ENCODE measurements at places on chromosomes 2 and 18.
A peak's percentile ranks its signal among the peaks of the same experiment; 100 is the strongest.

GRCh38 chr2:41602341-41602740, 445.5 kb upstream of the PKDCC start:
- no peak for DNase-seq

DNA sequence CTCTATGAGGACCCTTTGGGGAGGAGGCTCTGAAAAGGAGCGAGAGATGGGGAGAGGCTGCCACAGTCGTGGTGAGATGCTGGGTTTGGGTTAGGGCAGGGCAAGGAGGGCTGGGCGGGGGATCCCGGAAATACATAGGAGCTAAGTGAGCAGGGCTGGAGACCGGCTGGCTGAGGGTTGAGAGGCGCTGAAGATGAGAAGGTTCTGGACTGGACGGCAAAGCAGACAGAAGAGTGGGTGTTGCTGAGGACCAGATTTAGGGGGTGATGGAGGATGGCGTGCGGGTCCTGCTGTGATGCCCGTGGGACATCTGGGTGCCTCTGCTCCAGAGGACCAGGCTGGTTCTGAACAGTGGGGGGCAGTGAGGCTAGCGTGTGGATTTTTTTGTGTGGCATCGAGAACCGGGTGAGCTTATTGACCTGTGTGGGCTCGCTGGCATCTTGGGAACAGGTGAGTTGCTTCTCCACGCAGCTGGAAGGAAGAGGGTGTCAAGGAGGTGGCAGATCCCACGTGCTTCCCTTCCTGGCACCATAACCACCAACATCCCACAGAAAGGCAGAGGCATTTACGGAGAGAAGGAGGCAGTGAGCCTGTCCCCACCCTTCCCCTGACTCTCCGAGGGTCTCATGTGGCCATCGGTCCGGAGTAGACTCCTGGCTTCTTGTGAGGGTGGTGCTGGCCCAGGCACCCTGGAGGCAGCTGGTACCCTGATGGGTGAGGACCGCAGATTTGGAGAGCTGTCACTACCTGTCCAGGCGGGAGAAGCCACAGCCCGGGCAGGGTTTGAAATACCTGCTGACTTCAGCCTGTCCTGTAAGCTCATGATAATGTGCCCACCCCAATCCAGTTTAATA, 70.3 kb downstream of the ASB1 start:
- DNase-seq: no peak

DNA sequence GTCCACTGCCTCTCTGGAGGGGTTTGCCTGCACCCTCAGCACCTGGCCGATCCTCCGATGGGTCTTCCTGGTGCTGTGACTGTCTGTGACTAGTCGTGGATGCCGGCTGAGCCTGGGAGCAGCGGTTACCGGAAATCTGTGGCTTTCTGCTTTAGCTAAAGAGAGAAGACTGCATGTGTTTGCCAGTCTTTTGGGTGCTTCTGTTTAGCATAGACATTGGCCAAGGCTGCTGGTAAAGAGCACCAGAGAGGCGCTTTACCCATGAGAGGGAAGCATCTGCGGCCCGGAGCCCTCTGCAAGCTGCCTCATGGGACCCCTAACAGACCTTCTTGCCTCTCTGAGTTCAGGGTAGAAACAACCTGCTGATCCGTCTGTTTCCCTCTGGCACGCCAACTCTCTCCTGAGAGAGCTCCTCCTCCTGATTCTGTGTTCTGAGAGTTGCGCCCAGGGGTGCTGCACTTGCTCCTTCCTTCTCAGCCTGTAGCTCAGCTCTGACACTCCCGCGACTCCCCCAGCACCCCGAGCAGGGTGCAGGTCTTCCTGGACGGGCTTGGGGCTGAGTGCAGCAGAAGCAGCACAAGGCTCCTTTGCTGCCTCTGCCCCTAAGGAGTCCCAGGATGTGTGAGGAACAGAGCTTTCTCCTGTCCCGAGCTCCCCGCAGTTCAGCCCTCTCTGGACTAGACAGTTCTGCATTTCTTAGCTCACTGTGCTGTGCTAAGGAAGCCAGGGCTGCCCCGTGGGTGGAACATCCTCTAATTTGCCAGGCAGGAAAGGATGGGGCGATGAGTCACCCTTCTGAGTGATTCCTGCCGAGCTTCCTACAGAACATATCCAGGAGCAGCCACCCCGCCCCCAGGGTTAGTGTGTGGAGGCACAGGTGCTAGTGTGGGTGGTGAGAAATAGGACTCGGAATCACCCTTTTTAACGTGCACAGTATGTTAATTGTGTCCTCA, 203.2 kb downstream of the SH3RF3 start:
- DNase-seq: no peak

- no peak for DNase-seq
These were observed 8.9 kb upstream of the TNS1 start for GRCh38 chr2:218011653-218012040.

GRCh38 chr2:217933617-217933993, 69.2 kb downstream of the TNS1 start:
- no peak for DNase-seq

GRCh38 chr18:62732617-62733016, 17.3 kb downstream of the PHLPP1 start:
- DNase-seq: no peak

- DNase-seq: no peak
These were observed 453.5 kb upstream of the SMIM21 start for GRCh38 chr18:75880925-75881504.

GRCh38 chr2:131046918-131047652, 46.2 kb downstream of the FAM168B start:
- DNase-seq: no peak

GRCh38 chr2:138421971-138422335, 79.6 kb upstream of the SPOPL start:
- DNase-seq: no peak

GRCh38 chr2:219352448-219353023, 20.0 kb upstream of the RESP18 start:
- peak; percentile 54 for DNase-seq

DNA sequence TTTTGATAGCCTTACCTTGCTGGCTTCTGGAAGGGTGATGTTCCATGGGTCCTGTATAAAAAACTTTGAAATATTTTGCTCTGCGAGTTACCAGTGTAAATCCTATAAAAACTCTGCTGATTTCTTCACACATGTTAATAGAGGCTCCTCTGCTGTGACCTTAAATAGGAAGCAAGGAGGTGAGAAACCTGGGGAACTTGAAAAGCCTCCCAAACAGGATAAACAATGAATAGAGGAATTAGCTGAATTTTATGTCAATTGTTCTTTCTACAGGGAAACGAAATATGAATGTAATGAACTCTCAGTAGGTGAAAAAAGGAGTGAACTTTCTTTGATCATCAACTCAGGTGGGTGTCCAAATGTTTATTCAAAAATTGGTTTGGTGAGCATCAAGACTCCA, 10.8 kb upstream of the CCL20 start:
- DNase-seq: no peak

DNA sequence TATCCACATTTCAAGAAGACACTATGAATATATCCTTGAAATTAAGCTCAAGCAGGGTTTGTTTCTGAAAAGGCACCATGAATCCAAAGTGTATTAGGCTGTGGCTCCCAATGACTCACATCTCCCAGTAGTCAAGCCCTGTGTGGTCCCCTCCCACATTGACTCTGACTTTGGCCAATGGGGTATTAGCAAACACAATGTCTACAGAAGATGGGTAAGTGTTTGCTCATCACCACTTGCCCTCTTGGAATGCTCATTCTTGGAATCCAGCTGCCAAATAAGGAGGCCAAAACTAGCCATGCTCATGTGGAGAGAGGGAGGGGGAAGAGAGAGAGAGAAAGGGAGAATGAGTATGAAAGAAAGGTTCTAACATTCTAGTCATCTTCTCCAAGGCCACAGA, 490.0 kb downstream of the TXNL1 start:
- DNase-seq: no peak

DNA sequence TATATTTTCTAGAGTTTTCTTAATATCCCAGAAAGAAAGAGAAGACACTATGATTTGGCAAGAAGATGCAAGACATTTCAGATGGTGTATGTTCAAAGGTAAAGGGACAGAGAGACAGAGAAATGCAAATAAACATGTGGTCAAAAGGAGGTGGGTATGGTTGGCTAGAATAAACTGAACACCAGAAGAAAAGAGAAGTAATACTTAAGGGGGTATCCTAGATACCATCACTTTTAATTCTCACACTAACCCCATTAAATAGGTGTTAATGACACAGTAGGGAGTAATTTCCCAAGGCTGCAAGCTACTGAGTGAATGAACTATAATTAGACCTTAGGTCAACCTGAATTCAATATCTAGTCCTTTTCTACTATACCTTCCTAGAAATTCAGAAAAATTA, 111.2 kb upstream of the CD226 start:
- DNase-seq: no peak

- no peak for DNase-seq
These were observed 50.9 kb upstream of the BIN1 start for GRCh38 chr2:127157651-127158485.

GRCh38 chr2:136232456-136233172, 114.7 kb upstream of the CXCR4 start:
- DNase-seq: no peak

- no peak for DNase-seq
These were observed 141.4 kb upstream of the SERTAD2 start for GRCh38 chr2:64795024-64795592.

- no peak for DNase-seq
These were observed 150.6 kb upstream of the GALNT5 start for GRCh38 chr2:157106950-157107349.

DNA sequence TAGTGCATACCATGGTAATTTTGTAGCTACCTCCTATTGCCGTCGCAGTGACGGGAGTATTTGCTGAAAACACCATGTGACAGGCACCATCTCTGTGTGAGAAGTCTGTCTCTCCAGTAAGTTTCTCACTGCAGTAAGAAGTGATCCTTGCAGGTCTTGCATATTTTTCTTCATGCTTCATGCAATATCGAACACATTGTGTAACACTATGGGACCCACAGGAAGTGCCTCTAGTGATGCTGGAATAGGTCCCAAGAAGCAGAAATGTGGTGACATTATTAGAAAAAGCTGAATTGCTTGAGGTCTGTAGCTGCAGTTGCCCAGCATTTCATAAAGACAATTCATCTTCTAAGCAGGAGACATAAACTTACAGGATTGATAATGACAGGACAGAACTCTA, 167.6 kb downstream of the DCDC2C start:
- no peak for DNase-seq

- DNase-seq: no peak
These were observed 62.6 kb downstream of the NBAS start for GRCh38 chr2:15498554-15498953.

GRCh38 chr2:191302459-191303139, 57.4 kb downstream of the MYO1B start:
- DNase-seq: no peak

GRCh38 chr2:69483696-69484095, 46.5 kb upstream of the NFU1 start:
- DNase-seq: no peak

- no peak for DNase-seq
These were observed 32.4 kb upstream of the VIT start for GRCh38 chr2:36663851-36664695.

DNA sequence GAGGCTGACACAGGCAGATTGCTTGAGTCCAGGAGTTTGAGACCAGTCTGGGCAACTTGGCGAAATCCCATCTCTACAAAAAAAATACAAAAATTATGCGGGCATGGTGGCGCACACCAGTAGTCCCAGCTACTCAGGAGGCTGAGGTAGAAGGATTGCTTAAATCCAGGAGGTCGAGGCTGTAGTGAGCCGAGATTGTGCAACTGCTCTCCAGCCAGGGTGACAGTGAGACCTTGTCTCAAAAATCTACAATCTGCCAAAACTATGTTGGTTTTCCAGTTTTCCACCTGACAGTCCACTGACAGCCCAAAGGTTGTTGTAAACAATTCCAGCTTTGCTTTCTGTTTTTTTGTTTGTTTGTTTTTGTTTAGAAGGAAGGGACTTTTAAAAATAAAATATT, 51.3 kb downstream of the KCMF1 start:
- no peak for DNase-seq

- DNase-seq: no peak
These were observed 56.0 kb downstream of the TMEM247 start for GRCh38 chr2:46535360-46535759.

- DNase-seq: no peak
These were observed 1169.2 kb upstream of the NXPH2 start for GRCh38 chr2:139949242-139949972.

GRCh38 chr2:166334805-166335204, 40.9 kb downstream of the SCN9A start:
- no peak for DNase-seq

DNA sequence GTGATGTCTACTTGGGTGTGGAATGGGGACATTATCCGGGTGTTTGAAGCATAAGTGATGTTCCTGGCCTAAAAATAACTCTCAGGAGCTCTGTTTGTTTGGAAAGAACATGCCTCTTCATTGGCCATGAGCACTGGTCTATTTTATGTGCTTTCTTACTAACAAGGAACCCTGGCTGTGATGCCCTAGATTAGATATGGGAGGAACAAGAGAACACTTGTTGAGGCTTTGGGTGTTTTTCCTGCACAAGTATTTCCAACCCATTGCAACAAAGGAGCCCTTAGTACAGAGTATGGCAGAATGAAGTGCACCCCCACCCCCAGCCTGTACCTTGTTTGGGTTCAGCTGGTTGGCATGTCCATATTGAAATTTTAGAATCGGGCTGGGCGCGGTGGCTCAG, 95.9 kb downstream of the SLC4A3 start:
- no peak for DNase-seq

DNA sequence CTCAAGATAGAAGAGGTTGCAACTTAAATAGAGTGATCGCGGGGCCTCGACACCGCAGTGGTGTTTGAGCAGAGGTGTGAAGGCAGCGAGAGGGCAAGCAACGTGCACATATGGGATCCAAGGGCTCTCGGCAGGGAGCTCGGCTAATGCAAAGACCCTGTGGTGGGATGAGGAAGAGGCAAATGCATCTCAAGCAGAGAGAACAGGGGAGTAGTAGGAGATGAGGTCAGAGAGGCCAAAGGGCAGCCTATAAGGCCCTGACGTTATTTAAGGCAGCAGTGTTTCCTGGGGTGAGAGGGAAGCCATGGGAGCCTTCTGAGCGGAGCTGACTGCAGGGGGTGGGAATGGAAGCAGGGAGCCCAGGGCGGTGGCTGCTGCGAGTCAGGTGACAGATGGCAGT, 74.5 kb downstream of the MRPS9 start:
- DNase-seq: no peak

GRCh38 chr2:167733747-167734146, 513.6 kb downstream of the STK39 start:
- DNase-seq: no peak

All from amygdala (tissue), 56 donors.